PC-3 (cell line): ENCODE measurements at places on chromosomes 12 and 14. TPM values are rescaled to one million over a fixed set of nuclear protein-coding genes. Genes with fewer than 3 reads are reported as not detected.

The OR6J1 gene
- not detected in 2 replicates for total RNA-seq

The SLC35F4 gene
- not detected in 2 replicates for total RNA-seq

DNA sequence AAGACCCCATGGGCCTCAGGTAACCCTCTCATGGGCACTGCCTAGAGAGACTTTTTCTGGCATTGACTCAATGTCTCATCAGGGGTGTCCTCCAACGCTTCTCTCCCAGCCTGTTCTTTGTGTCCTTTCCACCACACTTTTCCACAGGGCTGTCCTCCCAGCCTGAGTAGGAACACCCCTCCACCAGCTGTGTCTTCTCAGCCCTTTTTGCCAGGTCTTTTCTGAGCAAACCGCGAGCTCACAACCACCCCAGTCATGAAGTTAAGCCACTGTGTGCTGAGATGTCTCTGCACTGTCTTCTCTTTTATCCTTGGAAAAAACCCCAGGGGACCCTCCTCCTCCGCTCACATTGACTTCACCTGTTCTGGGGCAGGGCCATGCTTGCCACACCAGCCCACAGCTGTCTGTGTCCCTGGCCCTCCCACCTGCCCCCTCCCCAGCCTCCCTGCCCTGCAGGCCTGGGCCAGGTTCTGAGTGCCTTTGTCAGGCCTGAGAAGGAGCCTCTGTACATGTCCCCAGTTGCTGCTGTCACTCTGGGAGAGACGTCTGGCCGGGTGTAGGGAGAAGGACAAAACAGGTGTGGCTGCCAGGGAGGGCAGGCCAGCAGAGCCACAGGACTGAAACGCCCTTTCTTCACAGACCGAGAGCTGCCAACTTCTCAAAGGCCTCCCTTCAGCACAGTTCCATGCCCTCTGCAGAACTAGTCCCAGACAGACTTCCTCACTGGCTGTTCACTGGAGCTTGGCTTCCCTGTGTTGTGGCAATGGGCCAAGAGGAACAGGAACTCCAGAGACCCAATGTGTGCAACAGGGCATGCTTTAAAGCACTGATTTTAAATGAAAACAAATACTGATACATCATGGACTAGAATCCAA is 50.5 kb upstream of the PNMA1 start:
- DNase-seq = no peak

DNA sequence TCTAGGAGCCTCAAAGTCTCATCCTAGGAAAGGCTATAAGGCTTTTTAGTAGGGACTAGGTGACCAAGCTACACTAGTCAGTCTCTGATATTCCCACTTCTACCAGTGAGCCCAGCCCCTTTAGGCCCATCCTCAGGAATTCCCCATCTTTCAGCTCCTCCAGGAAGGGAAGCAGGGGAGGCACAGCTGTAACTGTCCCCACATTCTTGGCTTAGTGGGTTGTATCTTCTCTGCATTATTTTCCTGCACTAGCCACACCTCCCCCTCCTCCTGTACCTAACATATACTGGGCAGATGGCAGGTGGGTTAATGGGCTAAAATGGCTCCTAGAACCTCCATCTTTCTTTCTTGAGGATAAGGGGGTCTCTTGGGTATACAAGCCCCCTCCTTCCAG is 424 bp upstream of the CYP27B1 start:
- DNase-seq = no peak

DNA sequence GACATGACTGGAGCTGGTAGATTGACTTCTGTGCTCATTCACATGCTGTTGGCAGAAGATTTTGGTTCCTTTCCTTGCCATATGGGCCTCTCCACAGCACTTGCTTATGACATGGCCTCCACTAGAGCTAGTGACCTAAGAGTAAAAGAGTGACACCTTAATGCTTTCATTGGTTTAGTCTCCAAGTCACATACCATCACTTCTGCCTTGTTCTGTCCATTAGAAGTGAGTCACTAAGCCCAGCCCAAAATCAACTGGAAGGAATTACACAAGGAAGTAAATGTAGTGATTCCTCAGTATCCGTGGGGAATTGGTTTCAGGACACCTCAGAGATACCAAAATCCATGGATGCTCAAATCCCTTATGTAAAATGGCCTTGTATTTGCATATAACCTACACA is 81.3 kb downstream of the PPHLN1 start:
- peak; percentile 13 for DNase-seq

GRCh38 chr14:23401291-23401690 is 6.8 kb downstream of the MYH6 start:
- no peak for DNase-seq

- DNase-seq = no peak
Measured at GRCh38 chr12:2256453-2256852, 203.7 kb downstream of the CACNA1C start.
